ENCODE measurements at places on chromosomes 13 and 19.

- DNase-seq = no peak
Observed at GRCh38 chr19:10503002-10503789, at the start of gene KEAP1. KEAP1 (minus strand) TSS chr19:10503356; CDS start chr19:10500033, 3,323 bp downstream.

GRCh38 chr19:7751157-7751783, 3.9 kb upstream of the CD209 start:
- DNase-seq = no peak

DNA sequence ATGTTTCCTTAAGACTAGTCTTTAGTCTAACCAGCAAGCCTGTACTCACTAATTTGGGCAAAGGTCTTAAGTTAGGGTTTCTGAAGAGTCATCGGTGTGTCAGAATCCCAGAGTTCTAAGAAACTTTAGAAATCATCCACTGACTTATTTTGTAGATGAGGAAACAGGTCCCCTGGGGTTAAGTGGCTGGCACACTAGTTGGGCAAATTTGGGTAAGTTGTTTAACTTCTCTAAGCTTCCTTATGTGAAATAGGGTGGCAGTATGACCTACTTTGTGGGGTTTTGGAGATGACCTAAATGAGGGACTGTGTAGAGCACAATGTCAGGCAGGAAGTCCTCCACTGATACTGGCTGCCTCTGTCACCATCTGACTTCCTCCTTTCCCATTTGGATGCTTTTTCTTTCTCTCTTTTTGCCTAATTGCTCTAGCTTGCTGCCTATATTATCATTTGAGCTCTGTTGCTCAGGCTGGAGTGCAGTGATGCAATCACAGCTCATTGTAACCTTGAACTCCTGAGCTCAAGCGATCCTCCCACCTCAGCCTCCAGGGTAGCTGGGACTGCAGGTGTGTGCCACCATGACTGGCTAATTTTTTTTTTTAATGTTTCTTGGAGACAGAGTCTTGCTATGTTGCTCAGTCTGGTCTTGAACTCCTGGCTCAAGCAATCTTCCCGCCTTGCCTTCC, 2.3 kb downstream of the ADGRE3 start:
- DNase-seq = no peak

DNA sequence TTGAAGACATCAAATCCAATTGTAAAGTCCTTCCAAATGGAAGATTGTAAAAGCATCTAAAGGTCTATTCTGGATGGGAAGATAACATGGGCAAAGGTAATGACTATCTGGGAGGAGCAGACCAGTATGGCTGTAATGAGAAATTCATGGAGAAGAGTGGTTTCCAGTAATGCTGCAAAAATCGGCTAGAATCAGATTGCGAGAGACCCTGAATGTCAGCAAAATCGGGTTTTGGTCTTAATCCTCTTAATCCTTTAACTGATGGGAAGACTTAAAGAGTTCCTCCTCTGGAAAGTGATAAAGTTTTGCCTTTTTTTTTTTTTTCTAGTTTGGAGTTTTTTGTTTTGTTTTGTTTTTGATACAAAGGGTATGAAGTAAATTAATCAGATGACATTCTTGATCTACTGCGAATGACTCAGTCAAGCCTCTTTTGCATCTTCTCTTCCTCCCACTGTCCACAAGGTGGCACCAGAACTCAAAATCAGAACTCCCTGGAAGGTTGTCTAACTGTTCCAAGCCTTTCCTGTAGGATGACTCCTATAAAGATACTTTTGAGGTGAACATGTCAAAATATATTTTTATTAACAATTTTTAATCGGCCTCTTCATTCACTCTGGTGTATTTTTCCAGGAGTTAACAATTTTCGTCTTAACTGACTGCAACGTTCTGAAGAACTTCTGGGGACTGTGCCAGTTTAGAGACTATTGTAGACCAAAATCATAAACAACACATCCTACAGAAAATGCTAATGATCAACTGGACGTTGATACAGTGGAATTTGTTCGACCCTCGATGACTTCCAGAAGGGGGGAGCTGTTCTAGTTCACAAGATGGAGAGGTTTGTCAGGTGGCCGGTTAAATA, 213.3 kb upstream of the MIR17HG start:
- DNase-seq = no peak

DNA sequence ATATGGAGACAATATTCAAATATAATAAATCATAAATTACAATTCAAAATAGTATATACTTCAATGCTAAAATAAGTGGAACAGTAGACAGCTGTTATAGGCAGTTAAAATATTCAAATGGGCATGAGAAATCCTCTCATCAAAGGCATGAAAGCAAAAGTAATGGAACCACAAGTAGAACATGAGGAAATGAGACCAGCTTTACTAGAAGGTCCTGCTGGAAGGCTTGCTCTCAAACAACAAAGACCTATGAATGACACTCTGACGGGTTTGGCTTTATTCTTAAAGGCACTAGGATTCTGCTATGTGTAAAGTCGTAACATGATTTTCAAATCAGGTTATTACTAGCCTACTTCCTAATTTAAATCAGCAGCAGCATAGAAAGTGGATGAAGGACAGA, 148.1 kb downstream of the VWA8 start:
- no peak for DNase-seq

- DNase-seq = no peak
Observed at GRCh38 chr13:29108068-29108786, 288.1 kb downstream of the MTUS2 start.

DNA sequence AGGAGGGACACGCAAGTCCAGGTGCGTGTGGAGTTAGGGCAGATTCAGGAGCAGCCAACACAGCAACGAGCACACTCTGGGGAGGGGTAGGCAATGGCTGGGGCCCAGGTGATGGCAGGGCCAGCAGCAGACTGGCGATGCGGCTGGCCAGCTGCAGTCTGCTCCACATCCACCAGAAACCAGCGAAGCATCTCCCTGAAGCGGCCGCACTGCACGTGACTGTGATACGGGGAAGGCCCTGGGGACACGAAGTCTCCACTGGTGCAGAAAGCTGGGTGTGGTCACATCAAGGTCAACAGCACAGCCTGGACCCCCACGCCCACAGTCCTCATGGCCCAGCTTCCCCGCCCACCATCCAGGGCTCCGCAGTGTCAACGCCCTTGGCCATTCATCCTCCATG, 21.3 kb upstream of the EPHX3 start:
- no peak for DNase-seq
